Sciatic nerve (tissue), 2 donors: ENCODE measurements at places on chromosomes 5 and 9. TPM values are rescaled to one million over a fixed set of nuclear protein-coding genes. Genes with fewer than 3 reads are reported as not detected.
A peak's percentile ranks its signal among the peaks of the same experiment; 100 is the strongest.

The UGCG gene
- 69.0 TPM for total RNA-seq

The PLAC8L1 gene
- not detected for total RNA-seq

The HTR1A gene
- not detected for total RNA-seq

The OGN gene
- 71.7 TPM for total RNA-seq

The SPATA9 gene
- total RNA-seq: 1.6 TPM

DNA sequence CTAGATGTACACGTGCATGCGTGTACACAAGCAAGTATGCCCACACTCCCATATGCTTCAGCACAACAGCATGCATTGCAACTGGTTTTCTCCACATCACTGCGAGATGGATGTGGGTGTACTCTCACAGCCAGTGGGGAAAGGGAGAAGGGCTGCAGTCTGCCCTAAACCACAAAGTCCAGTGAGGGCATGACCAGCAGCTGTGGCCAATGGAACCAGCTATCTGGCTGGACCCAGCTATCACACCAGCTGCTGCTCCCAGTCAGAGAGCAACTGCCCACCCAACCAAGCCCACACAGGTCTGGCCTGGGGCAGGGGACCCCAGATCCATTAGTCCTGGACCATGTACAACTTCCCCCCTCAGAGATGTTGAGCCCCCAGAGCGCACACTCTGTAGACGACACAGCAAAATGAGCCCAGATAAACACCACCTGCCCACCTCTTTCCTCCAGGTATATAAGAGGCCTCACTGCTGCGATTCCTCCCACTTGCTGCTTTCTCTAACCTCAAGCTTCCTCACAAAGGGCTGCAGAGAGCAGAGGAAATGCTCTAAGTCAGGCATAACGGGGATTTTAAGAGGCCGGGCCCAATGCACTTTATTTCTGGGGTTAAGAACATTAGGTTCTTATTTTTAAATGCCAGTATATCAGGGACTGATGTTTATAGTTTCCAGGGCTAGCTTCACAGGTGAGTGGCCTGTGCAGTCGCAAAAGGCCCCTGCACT lies 39.0 kb downstream of the SHB start:
- no peak for DNase-seq

GRCh38 chr9:130175355-130175754 lies 3.2 kb downstream of the NCS1 start:
- no peak for DNase-seq

- DNase-seq: peak; percentile 74
Observed at GRCh38 chr9:137070906-137071275, 534 bp upstream of the SAPCD2 start.

DNA sequence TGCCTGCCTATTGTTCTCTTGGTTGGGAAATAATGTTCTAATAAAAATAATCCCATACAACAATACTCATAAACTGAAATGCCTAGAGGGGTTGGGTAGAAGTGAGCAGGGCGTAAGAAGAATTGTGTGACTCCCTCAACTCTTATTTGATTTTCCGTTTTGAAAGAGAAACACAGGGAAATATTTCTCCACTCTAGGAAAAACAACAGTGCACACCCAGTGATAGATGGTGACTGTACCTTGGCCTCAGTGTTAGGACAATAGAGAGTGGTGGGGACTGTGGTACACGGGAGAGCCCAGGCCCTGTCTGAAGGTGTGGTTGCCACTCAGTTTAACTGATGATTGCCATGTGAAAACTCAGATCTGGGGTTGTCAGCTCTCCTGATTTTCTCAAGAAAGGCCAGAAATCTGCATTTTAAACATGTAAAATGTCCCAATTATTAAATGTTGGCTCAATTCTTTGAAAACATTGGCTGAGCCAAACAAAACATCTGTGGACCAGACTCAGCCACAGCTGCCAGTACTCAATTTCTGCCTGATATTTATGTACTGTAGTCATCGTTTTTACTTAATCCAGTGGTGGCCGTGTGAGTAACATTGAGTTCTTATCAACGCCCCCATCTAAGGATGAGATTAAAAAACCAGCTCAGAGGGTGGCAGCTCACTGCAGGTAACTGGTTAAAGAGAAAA lies 103.8 kb upstream of the ZNF618 start:
- DNase-seq: no peak

- DNase-seq: no peak
Observed at GRCh38 chr5:116939641-116940040, 365.0 kb upstream of the SEMA6A start.

GRCh38 chr5:151735646-151736045 lies 22.8 kb downstream of the ATOX1 start:
- DNase-seq: no peak
